Stimulated activated CD4-positive, alpha-beta T cell treated with anti-CD3 and anti-CD28 coated beads, TNF-alpha, amount 100 ng/mL, for 48 hours (primary cell): ENCODE measurements at places on chromosomes 4 and X.

DNA sequence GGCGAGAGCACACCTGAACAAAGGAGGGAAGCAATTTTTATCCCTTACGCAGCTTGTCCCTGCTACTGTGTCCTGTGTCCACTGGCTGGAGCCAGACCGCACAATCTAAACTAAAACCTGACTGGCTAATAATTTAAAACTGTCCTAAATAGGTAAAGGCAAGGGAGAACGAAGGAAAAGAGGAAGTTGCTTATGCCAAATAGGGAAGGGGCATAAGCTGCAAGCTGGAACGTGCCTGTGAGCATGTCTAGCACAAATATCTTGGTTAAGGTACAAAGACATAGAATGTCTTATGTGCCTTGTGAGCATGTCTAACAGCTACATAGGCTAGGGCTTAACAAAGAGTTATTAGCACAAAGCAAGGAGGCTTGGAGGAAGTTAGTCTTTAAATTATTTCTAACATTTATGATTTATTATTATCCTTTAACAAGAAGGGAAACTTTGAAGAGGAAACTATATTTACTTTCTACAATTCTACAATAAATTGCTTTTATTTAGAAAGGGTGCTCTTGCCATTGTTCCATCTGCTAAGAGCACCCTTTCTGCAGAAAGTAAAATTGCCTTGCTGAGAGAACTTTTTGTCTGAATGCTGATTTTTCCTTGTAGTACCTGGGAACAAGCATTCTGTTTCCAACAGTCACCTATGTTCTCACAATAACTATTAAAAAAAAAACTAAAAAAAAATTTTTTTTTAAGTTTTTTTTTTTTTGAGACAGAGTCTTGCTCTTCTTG is 80.6 kb upstream of the CBR4 start:
- no peak for DNase-seq

- DNase-seq: no peak
Observed at GRCh38 chrX:10049236-10049635, 82.1 kb downstream of the CLDN34 start.

DNA sequence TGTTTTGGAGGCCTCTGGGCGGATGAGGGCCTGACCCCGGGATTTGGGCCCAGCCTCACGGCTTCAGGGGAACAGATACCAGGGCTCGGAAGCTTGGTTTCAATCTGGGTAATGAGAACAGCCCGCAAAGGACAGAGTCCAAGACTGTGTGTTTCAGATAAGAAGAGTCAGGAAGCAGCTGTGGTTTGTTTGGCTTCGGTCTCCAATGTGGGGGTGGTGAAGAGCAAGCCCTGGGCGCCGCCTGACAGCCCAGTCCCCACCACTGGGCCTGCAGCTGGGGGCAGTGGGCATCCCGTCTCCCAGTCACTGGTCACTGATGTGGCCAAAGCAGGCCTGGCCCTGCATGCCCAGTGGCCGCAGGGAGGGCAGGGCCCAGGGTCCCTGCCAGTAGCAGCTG is 9.1 kb downstream of the WFS1 start:
- DNase-seq: no peak

DNA sequence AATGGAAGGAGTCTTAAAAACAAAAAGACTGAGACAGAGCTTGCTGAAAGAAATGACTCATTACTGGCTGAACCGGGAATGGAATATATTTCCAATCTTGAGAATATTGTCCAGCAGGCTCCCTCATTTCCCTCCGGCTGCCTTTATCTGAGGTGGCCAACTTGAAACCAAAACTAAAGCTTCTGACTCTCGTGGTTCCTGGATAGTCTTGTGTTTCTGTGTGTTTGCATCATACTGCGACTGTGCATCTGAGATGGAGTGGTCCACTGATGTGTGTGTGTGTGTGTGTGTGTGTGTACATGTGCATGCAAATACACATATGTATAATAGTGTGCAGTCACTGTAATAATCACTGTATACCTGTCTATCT is 145.6 kb upstream of the SCML1 start:
- no peak for DNase-seq

DNA sequence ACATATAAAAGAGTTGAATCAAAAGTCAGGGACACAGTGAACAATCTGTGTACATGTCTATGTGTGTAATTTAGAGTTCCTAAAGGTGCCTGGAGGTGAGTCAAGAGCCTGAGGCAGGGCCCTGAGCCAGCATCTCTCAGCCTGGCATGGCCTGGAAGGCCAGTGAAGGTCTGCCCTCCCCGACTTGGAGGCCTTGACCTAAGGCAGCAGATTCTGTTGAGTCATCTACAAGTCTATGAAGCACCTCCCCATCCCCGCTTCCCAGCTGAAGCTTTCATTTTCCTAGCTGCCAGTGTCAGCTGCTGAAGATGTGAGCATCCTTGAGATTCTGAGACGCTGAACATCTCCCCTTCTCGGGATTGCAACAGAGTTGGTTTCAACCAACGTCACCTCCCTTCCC is 583.9 kb downstream of the BCOR start:
- no peak for DNase-seq

- DNase-seq: no peak
Observed at GRCh38 chr4:116899561-116899960, 185.8 kb downstream of the TRAM1L1 start.

- no peak for DNase-seq
Observed at GRCh38 chr4:182680234-182680653, 236.9 kb downstream of the DCTD start.

DNA sequence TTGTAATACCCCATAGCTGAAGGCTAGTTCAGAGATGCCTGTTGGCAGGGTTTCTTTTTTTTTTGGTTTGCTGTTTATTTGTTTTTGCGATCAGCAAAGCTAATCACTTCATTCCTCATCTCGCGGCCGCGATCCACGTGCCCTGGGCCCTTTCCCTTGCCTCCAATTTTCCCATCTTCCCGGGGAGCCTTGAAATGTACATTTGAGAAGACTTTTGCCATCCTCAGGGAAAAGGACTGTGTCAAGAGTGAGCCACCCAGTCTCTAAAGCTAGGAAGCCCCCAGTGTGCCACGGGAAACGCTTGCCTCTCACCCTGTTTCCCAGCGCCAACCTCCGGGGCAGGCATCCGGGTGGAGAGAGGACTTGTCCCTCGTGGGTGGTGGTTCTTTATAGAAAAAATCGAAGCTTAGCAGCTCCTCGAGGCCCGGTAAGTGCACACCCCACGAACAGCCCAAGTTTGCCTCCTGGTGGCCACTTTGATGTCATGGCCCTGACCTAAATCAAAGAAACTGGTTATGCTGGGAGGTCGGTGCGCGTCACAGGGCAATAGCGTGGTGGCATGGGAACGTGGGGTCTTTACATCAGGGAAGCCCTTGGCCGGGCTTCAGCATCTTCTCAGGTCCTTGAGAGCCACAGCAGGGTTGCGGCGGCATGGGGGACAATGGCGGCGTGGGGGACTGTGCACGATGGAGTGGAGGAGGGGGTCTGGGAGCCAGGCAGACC is 42.0 kb downstream of the MAP7D3 start:
- DNase-seq: no peak

- DNase-seq: no peak
Observed at GRCh38 chrX:41734530-41734929, 10.5 kb downstream of the GPR82 start.

DNA sequence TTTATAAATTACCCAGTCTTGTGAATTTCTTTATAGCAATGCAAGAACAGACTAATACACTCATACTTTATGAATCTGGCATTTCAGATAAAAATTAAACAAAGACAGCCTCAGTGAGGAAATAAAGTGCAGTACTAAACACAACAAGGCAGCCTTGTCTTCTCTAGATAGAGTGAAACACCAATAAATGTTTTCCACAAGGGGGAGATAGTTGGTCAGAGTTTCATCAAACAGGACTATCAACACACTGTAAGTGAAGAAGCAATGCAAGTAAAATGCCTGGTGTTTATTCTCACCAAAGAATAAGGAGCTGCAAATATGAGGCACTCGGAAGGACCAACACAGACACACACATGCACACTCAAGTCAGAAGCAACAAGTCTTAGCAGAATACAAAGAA is 62.8 kb downstream of the FAM9B start:
- DNase-seq: no peak

DNA sequence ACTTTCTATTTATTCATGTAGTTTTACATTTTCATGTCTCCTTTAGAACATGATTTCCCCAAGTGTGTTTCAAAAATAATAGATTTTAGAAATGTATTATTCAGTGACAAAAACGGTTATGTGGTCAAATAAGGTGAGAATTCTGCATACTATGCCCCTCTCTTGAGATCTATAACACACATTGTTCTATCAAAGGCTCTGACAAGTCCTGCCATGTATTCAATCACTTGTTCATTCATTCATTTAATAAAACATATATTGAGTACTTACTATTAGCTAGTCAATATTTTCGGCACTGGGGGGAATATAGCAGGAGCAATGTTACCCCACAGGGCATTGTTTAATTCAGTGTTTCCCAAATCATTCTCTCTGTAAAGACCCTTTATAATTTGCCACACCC is 58.4 kb upstream of the FGF13 start:
- no peak for DNase-seq

GRCh38 chr4:174528226-174528625 is 5.9 kb upstream of the HPGD start:
- DNase-seq: no peak

DNA sequence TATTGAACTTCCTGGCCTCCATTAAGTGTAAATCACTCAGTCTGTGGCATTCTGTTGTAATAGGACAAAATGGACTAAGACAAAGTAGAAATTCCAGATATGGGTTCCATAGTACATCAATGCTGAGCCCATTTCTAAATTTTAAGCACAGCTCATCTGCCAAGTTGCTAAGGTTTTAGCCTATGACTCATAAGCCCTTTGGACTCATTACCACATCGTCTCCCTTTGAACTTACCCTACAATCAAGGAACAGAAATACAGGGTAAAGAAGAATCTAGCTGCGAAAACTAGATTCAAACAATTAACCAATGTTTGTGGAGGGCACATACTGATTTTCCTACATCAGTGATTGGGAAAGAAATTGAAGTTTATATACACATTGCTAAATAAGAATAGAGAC is 31.8 kb downstream of the NAA11 start:
- no peak for DNase-seq

DNA sequence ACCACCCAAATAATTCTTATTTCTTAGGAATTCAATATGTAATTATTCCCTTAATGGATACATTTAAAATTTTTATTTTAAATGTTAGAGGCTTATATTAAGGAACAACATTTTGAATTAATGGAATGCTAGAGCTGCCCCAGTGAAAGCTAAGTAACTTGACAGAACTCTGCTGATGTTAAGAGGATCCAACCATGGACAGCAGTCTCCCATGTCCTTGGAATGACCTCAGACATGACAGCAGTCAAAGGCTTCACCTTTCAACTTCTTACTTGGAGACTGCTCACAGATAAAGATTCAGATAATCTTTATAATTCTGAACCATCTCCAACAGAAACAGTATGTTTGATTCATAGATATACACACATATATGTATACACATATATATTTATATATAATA is 17.2 kb downstream of the PDLIM3 start:
- no peak for DNase-seq

DNA sequence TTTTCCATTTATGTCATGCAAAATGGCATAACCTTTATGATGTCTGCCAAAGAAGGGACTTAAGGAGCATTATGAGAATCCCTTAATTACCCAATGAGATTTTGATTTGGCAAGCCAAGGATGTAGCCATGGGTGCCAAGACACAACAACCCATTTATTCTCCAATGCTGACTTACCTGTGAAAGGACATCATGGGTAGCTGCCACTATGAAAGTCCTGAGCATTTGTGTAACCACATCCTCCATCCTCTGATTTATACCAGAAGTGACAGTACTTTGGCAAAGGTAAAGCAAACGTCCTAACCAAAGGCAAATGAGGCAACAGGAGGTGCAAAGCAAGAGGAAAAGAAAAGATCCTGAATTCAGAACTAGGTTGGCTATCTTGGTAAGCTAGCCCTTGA is 87.3 kb upstream of the EMCN start:
- no peak for DNase-seq

DNA sequence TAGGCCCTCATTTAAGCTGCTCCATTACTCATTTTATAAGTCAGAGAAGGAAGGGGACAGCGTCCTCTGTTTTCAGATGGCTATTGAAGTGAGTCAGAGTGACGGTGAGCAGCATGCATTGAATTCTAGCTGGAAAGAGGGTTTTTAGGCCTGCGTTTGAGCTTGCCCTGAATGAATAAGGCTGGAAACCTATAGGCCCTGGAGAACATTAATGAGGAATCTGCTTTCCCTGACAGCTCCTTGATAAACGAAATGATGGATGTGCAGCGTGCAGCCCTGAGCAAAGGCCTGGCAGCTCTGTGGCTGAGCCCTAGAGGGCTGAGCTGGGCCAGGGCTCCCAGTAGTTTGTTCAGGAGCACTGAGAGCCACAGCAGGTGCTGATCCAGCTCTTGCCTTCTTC is 33.4 kb downstream of the TBL1X start:
- DNase-seq: no peak

DNA sequence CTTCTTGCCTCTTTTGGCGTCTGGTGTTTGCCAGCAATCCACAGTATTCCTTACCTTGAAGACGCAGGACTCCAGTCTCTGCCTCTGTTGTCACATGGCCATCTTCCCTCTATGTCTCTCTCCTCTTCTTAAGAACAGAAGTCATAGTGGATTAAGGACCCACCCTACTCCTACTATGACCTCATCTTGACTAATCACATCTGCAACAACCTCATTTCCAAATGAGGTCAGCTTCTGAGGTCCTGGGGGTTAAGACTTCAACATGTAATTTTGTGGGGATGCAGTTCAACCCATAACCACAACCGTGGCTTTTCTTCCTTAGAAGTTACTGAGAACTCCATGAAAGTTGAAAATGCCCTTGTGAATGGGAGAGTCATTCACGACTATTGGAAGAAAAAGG is 23.3 kb downstream of the TLR8 start:
- DNase-seq: no peak

DNA sequence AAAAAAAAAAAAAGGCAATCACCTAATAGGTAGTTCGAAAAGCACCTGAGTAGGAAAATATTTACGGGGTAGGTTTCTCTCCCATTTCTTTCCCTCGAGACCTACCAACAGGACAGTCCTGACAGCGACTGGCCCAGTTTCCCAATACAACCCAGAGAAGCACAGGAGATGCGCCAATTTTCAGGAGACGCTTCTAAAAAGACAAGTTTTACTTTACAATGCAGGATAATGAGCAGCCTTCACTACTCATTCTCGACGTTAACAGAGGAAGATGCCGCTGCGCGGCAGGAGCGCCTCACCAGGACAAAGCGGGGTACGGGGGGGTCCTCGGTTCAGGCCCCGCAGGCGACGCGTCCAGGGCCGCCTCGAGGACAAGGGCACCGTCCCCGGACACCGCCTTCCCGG is 708 bp downstream of the BCLAF3 start:
- DNase-seq: peak; percentile 2

DNA sequence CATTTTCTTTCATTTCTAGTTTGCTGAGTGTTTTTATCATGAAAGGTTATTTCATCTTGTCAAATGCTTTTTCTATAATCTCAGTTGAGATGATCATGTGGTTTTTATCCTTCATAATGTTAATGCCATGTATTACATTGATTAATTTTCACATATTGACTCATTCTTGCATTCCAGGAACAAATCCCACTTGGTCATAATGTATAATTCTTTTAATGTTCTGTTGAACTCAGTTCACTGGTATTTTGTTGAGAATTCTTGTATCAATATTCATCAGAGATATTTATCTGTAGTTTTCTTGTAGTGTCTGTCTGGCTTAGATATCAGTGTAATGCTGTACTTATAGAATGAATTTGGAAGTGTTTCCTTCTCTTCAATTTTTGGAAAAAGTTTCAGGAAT is 16.7 kb upstream of the LHFPL1 start:
- no peak for DNase-seq

- DNase-seq: no peak
Observed at GRCh38 chr4:16337936-16338335, 111.7 kb upstream of the TAPT1 start.

GRCh38 chrX:71118985-71119535 is 664 bp downstream of the MED12 start:
- DNase-seq: no peak
